ENCODE measurements at places on chromosomes 13 and 19. TPM values are rescaled to one million over a fixed set of nuclear protein-coding genes. Genes with fewer than 3 reads are reported as not detected.

GRCh38 chr19:56740501-56740900, 68.9 kb upstream of the ZNF835 start:
- no peak overlapping the region for H3K4me3 ChIP-seq
- no peaks in the 10 kb centered on the region for H3K36me3 ChIP-seq
- H3K4me1 ChIP-seq, result no peaks in the 10 kb centered on the region
- H3K27ac ChIP-seq, result no peak overlapping the region
- no peak for DNase-seq
- H3K27me3 ChIP-seq, result no peaks in the 10 kb centered on the region

The GFY gene
- not detected for total RNA-seq

The SLC46A3 gene
- total RNA-seq, result 7.0 TPM

DNA sequence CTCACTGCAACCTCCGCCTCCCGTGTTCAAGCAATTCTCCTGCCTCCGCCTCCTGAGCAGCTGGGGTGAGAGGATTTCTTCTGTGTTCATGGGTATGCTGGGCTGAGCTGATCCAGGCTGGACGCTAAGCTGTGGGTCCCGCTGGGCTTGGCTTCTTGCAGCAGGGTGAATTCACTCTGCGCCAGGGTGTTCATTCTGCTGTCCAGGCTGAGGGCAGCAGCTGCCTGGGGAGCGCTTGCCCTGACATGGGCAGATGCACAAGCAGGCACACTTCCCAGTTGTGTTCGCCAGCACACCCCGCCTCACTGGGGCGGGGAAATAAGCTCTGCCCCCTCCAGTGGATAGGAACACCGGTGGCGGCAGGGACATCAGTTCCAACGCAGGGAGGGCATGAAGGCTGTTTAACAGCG, 7.3 kb upstream of the INAFM1 start:
- no peaks in the 10 kb centered on the region for H3K27me3 ChIP-seq
- no peak overlapping the region for H3K4me3 ChIP-seq
- no peak for DNase-seq
- no peak overlapping the region for H3K27ac ChIP-seq
- peaks cover 24% of the 10 kb centered on the region for H3K36me3 ChIP-seq

DNA sequence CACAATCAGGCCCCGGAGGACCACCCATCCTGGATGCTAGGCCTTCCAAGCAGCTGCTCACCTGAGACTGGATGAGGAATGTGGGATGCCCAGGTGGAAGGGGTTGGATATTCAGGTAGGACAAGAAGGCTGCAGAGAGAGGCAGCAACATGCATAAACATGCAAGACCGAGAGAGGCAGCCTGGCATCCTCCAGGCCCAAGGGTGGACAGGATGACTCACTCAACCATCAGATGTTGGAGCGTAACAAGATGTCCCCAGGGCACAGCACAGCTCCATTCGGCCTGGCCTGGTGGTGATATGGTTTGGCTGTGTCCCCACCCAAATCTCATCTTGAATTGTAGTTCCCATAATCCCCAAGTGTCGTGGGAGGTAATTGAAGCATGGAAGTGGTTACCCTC, 10.0 kb upstream of the CABP5 start:
- no peak overlapping the region for H3K4me3 ChIP-seq
- H3K4me1 ChIP-seq, result no peaks in the 10 kb centered on the region
- no peak for DNase-seq
- no peaks in the 10 kb centered on the region for H3K27me3 ChIP-seq

- no peaks in the 10 kb centered on the region for H3K36me3 ChIP-seq
- H3K4me3 ChIP-seq, result no peak overlapping the region
- H3K4me1 ChIP-seq, result no peaks in the 10 kb centered on the region
- no peaks in the 10 kb centered on the region for H3K27me3 ChIP-seq
- H3K27ac ChIP-seq, result no peak overlapping the region
Observed at GRCh38 chr13:54415753-54416366, 1387.2 kb downstream of the OLFM4 start.

- H3K27me3 ChIP-seq, result no peaks in the 10 kb centered on the region
- no peak for DNase-seq
- no peak overlapping the region for H3K4me3 ChIP-seq
- H3K27ac ChIP-seq, result no peak overlapping the region
- H3K4me1 ChIP-seq, result no peaks in the 10 kb centered on the region
- H3K36me3 ChIP-seq, result peaks cover 17% of the 10 kb centered on the region
Observed at GRCh38 chr19:32824191-32824751, 45.3 kb downstream of the SLC7A9 start.

The OR7C2 gene
- total RNA-seq, result not detected

DNA sequence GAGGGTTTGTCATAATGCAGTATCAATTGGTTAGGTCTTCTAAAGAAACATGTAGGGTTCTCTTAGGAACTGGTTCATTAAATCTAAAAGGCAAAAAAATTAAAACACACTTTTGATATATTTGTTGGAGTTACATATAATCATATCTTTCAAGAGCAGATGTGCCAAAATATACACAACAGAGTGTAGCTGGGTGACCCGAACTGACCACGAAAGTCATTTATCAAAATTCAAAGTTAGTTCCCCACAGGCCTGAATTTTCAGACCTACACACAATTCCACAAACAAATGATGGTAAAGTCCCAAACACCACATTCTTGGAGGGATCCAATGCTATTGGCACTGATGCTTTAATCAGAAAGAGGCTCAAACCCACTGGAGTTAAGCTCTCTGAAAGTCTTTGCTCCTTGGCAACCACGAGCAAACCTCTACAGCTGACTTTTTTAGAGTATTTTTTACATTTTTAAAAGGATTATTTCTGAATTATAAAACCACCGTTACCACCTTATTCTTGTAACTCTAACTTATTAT, 50.9 kb downstream of the IRS2 start:
- H3K36me3 ChIP-seq, result no peaks in the 10 kb centered on the region
- no peaks in the 10 kb centered on the region for H3K4me1 ChIP-seq
- H3K4me3 ChIP-seq, result no peak overlapping the region
- H3K27me3 ChIP-seq, result no peaks in the 10 kb centered on the region
- no peak for DNase-seq
- H3K27ac ChIP-seq, result no peak overlapping the region

GRCh38 chr19:7385062-7385461, 36.3 kb downstream of the ARHGEF18 start:
- H3K27me3 ChIP-seq, result no peaks in the 10 kb centered on the region
- no peaks in the 10 kb centered on the region for H3K36me3 ChIP-seq
- DNase-seq, result no peak

- no peaks in the 10 kb centered on the region for H3K27me3 ChIP-seq
- no peaks in the 10 kb centered on the region for H3K36me3 ChIP-seq
- H3K27ac ChIP-seq, result no peak overlapping the region
- no peaks in the 10 kb centered on the region for H3K4me1 ChIP-seq
Observed at GRCh38 chr13:40178130-40178529, 488.3 kb downstream of the FOXO1 start.

GRCh38 chr19:35223084-35223790, 5.3 kb downstream of the FAM187B start:
- no peak for DNase-seq
- H3K4me1 ChIP-seq, result no peaks in the 10 kb centered on the region
- no peaks in the 10 kb centered on the region for H3K27me3 ChIP-seq
- H3K4me3 ChIP-seq, result no peak overlapping the region
- H3K36me3 ChIP-seq, result no peaks in the 10 kb centered on the region

DNA sequence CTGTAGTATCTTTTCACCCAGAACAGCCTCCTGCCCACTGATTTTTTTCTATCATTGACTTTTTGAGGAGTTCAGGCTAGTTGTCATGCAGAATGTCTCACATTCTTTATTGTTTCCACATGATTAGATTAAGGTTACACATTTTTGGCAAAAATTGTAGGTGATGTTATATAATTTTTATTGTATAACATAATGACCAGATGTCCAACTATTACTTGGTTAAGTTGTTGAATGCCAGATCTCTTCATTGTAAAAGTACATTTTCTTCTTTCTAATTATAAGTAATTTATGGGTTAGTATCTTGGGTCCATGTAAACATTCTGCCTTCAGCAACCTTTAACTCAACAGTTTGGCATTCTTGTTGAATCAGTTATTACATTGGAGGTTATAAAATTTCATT, 138.4 kb downstream of the POSTN start:
- no peak for DNase-seq
- H3K4me1 ChIP-seq, result no peaks in the 10 kb centered on the region
- no peaks in the 10 kb centered on the region for H3K27me3 ChIP-seq
- H3K4me3 ChIP-seq, result no peak overlapping the region
- no peak overlapping the region for H3K27ac ChIP-seq

DNA sequence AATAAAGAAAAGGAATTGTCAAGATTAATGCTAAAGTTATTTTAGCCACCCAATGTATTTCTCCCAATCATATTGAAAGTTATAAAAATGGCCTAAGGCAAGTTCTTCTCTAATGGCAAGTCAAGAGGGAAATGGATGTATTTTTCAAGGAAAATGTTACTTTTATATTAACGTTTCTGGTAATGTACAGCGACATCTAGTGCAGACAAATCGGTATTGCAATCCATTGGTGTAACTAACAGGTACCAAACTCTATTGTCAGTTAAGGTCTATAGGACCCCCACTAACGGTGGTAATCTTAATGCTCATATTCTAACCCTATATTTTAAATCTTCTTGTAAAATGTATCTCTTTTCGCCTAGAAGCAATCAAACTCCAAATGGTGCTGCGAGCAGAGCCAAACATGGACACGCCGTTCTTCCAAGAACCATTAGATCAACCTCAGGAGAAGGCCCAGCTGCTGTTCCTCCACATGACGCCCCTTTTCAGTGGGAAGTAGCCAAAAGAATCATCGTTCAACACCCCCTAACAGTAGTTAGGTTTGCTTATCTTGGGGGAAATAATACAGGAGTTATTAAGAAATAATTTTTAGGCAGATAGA, 98.5 kb upstream of the PABPC3 start:
- H3K4me1 ChIP-seq, result no peaks in the 10 kb centered on the region
- H3K4me3 ChIP-seq, result no peak overlapping the region
- no peaks in the 10 kb centered on the region for H3K36me3 ChIP-seq
- no peak for DNase-seq
- no peak overlapping the region for H3K27ac ChIP-seq

The ZNF154 gene
- 4.7 TPM for total RNA-seq

- peaks cover 3% of the 10 kb centered on the region for H3K4me1 ChIP-seq
- no peaks in the 10 kb centered on the region for H3K27me3 ChIP-seq
Observed at GRCh38 chr19:1956868-1957492, 16.0 kb downstream of the CSNK1G2 start.

The USHBP1 gene
- total RNA-seq, result 2.6 TPM

The ACER1 gene
- not detected for total RNA-seq

The RFPL4AL1 gene
- total RNA-seq, result not detected

The FBXO27 gene
- 4.3 TPM for total RNA-seq

The ERICH6B gene
- not detected for total RNA-seq

The ANGPTL8 gene
- 32.4 TPM for total RNA-seq

DNA sequence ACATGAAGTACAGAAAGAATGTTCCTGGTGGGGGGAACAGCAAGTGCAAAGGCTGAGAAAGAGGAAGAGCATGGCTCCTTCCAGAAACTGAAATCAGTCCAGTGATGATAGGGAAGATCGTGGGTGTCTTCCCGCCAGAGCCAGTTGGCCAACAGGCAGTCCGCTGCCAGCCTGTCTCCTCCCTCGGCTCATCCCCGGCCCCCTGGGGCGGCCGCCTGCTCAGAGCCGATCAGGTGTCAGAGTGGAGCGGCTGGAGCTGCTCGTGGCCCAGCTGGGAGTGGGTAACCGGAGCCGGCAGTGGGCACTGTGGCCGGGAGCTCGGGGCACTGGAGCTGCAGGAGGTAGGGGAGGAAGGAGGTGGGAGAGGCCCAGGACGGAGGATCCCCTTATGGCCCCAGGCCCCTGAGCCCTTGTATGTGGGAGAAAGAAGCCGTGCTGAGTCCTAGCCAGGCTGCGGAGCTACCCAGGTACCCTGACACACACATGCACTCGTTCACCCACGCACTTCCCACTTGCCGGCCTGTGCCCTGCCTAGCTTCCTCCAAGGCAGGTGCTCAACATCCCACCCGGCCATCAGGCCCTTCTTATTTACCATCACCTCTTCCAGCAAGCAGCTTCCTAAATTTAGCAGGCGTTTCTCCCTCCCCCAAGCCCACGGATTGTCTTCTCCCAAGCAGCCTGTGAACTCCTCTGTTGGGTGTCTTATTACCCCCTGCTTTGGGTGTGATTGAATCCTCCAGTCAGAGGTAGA, 1.7 kb downstream of the ANKRD24 start:
- H3K4me1 ChIP-seq, result peaks cover 19% of the 10 kb centered on the region
- H3K27ac ChIP-seq, result peak overlapping the region; percentile 32
- H3K36me3 ChIP-seq, result no peaks in the 10 kb centered on the region
- no peaks in the 10 kb centered on the region for H3K27me3 ChIP-seq

The NCCRP1 gene
- total RNA-seq, result not detected

GRCh38 chr19:49690656-49691242, at the start of gene CPT1C:
Gene CPT1C (plus strand): TSS chr19:49691116. CDS start chr19:49692253, 1,137 bp downstream.
- H3K27ac ChIP-seq, result peak within 1 kb of the TSS; percentile 40
- H3K4me3 ChIP-seq, result peak within 1 kb of the TSS; percentile 42
- peaks cover 33% of the 10 kb centered on the region for H3K4me1 ChIP-seq
- DNase-seq, result no peak
- H3K27me3 ChIP-seq, result no peaks in the 10 kb centered on the region
- H3K36me3 ChIP-seq, result peaks cover 16% of the 10 kb centered on the region

- peaks cover 5% of the 10 kb centered on the region for H3K4me1 ChIP-seq
- H3K27ac ChIP-seq, result peak overlapping the region; percentile 67
- no peak overlapping the region for H3K4me3 ChIP-seq
- no peaks in the 10 kb centered on the region for H3K27me3 ChIP-seq
Observed at GRCh38 chr19:18290302-18291018, 9.0 kb upstream of the JUND start.

- H3K4me1 ChIP-seq, result peaks cover 50% of the 10 kb centered on the region
- no peak for DNase-seq
- peaks cover 19% of the 10 kb centered on the region for H3K36me3 ChIP-seq
- H3K4me3 ChIP-seq, result peak overlapping the region; percentile 44
Observed at GRCh38 chr19:38848299-38849146, 1.3 kb downstream of the HNRNPL start.

- H3K27ac ChIP-seq, result no peak overlapping the region
- no peaks in the 10 kb centered on the region for H3K4me1 ChIP-seq
- no peaks in the 10 kb centered on the region for H3K27me3 ChIP-seq
- DNase-seq, result no peak
Observed at GRCh38 chr19:41106177-41106576, 8.1 kb upstream of the CYP2F1 start.

- H3K27me3 ChIP-seq, result no peaks in the 10 kb centered on the region
- peak; percentile 64 for DNase-seq
- no peak overlapping the region for H3K27ac ChIP-seq
- H3K4me1 ChIP-seq, result peaks cover 4% of the 10 kb centered on the region
- no peak overlapping the region for H3K4me3 ChIP-seq
Observed at GRCh38 chr19:48683349-48683748, 10.5 kb upstream of the NTN5 start.

GRCh38 chr13:94335761-94336526, 143.5 kb downstream of the DCT start:
- DNase-seq, result no peak
- H3K36me3 ChIP-seq, result no peaks in the 10 kb centered on the region
- H3K4me1 ChIP-seq, result no peaks in the 10 kb centered on the region
- no peak overlapping the region for H3K4me3 ChIP-seq
- H3K27ac ChIP-seq, result no peak overlapping the region

GRCh38 chr13:59621773-59622172, 542.0 kb downstream of the DIAPH3 start:
- no peak for DNase-seq
- H3K4me1 ChIP-seq, result no peaks in the 10 kb centered on the region
- no peak overlapping the region for H3K4me3 ChIP-seq
- H3K27me3 ChIP-seq, result no peaks in the 10 kb centered on the region
- H3K36me3 ChIP-seq, result no peaks in the 10 kb centered on the region
